ENCODE measurements at places on chromosomes 5 and 9.

DNA sequence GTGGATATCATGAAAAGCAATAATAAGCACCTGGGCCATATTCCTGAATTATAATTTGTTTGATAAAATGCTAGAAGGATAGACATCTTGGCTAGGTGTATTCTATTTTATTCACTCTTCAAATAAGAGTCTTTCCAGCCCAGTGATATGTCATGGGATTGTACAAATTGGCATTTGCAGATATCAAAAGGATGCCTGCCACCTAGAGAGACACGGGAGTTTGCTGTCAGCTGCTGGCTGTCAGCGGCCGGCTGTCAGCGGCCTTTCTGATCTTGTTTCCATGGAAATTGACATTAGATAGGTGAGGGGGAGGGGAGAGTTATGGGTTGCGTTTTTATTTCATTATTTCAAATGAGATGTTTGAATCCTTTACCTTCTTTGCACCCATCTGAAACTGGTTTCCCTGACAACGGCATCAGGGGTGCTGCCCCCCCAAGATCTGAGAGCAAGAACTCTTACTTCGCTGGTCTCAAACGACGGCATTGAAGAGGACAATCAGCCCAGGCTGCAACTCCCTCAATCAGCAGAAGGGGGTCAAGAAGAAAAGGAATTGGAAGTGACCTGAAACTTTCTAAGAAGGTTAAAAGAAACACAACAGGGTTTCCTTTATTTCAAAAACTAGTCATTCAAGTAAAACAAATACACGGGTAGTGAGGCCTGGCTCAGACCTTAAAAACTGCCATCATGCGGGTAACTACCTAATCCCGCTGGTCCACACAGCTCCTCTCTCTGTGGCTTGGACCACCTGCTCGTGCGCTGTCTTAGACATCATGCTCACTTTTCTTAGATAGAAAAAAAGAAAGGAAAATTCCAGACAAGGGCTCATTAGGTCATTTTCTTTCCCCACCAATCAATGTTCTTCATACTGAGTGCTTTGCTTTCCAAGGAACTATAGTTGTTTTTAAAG, 115.7 kb downstream of the TLE1 start:
- DNase-seq = no peak

- DNase-seq = no peak
These were observed 108.3 kb downstream of the WNK2 start for GRCh38 chr9:93292288-93292615.

- no peak for DNase-seq
These were observed 760.1 kb downstream of the MAT2B start for GRCh38 chr5:164265566-164265965.

GRCh38 chr5:129698661-129699060, 49.2 kb upstream of the MINAR2 start:
- no peak for DNase-seq

- no peak for DNase-seq
These were observed 20.2 kb downstream of the FAXDC2 start for GRCh38 chr5:154830219-154830595.
